Effector memory CD8-positive, alpha-beta T cell (primary cell): ENCODE measurements at places on chromosomes 5 and 9.

- no peaks in the 10 kb centered on the region for H3K27me3 ChIP-seq
- H3K4me1 ChIP-seq, result peaks cover 3% of the 10 kb centered on the region
- no peak overlapping the region for H3K4me3 ChIP-seq
- H3K27ac ChIP-seq, result no peak overlapping the region
- no peak for DNase-seq
- H3K36me3 ChIP-seq, result no peaks in the 10 kb centered on the region
Measured at GRCh38 chr5:82620957-82621600, 342.9 kb upstream of the RPS23 start.

DNA sequence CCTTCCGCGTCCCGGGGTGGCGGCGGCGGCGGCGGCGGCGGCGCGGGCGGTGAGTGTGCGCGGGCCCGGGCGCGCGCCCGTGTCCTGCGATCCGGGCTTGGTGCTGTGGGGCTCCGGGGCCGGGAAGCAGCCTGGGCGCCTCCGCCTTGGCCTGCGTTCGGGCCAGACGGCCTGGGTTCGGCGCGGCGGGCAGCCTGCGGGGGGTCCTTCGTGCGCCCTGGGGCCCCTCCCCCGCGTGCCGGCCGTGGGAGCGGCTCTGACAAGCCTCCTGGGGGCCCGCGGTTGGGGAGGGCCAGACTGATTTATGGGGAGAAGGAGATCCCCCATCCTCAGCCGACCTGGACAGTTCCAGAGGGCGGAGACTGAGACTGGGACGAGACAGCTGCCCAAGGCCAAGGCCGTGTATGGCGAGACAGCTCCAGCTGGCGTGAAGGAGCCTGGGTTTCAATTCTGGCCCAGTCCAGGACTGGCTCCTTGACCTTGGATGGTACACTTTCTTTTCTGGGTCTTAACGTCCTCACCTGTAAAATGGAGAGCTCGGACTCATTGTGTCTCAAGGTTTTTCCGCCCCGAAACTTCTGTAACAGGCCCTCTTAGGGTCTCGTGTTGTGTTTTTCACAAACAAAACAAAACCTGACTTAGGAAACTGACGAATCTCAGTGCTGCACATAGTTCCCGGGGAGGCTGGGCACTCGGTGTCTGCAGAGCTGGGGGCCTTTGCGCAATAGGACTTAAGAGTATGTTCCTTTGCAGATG is 603 bp downstream of the TMEM268 start:
- no peaks in the 10 kb centered on the region for H3K27me3 ChIP-seq
- H3K27ac ChIP-seq, result peak overlapping the region; percentile 83

DNA sequence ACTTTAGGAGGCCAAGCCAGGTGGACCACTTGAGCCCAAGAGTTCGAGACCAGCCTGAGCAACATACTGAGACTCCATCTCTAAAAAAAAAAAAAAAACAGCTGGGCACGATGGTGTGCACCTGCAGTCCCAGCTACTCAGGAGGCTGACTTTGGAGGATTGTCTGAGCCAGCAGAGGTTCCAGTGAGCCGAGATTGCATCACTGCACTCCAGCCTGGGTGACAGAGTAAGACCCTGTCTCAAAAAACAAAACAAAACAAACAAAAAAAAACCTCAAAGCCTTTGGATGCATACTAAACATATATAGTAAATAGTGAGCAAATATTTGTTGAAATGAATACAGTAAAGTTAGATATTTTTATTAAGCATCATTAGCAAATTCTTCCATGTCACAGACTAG is 5.3 kb downstream of the SLC35D2 start:
- H3K27me3 ChIP-seq, result no peaks in the 10 kb centered on the region
- H3K4me3 ChIP-seq, result no peak overlapping the region
- DNase-seq, result no peak
- H3K4me1 ChIP-seq, result peaks cover 31% of the 10 kb centered on the region
- H3K36me3 ChIP-seq, result peaks cover 9% of the 10 kb centered on the region
- H3K27ac ChIP-seq, result no peak overlapping the region

GRCh38 chr5:110751902-110752762 is 13.3 kb downstream of the SLC25A46 start:
- H3K27ac ChIP-seq, result peak overlapping the region; percentile 87
- H3K27me3 ChIP-seq, result no peaks in the 10 kb centered on the region
- H3K4me3 ChIP-seq, result no peak overlapping the region
- peaks cover 18% of the 10 kb centered on the region for H3K4me1 ChIP-seq

DNA sequence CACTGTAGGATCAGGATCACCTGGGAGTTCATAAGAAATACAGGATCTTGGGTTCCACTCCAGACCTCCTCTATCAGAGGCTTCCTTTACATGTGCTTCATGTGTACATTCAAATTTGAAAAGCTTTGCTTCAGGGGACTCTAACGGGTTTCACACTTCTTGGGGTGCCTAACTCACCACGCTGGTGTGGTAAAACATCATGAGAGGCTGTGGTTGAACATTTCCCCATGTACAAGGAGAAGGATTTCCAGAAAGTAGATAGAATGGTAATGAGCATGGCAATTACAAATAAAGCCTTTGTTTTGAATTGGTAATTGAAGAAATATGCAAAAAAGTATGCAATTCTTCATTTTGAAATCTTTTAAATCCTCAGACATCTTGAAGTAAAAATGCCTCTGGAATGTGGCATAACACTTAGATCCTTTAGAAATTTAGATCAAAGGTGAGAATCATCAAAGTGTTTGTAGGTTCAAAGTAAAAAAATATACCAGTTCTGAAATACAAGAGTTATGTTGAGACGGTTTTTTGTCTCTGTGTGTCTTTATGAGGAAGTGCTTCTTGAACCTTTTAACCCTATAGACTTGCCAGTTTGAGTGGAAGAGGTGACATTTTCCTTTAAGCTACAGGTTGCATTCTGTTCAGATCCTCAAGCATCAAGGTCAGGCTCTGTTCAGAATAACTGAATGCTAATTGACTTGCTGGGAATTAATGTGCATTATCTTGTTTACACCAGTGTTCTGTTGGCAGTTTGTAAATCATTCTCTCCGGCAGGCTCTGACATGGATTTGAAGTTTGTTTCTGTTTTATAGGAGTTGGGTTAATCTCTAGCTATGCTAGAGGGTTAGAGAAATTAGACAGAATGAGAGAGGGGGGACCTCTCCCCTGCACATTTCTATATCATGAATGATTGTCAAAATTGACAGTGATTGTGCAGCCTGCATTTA is 415.3 kb downstream of the MAN2A1 start:
- H3K27me3 ChIP-seq, result peaks cover 17% of the 10 kb centered on the region
- no peak for DNase-seq
- H3K36me3 ChIP-seq, result peaks cover 4% of the 10 kb centered on the region
- no peak overlapping the region for H3K4me3 ChIP-seq

DNA sequence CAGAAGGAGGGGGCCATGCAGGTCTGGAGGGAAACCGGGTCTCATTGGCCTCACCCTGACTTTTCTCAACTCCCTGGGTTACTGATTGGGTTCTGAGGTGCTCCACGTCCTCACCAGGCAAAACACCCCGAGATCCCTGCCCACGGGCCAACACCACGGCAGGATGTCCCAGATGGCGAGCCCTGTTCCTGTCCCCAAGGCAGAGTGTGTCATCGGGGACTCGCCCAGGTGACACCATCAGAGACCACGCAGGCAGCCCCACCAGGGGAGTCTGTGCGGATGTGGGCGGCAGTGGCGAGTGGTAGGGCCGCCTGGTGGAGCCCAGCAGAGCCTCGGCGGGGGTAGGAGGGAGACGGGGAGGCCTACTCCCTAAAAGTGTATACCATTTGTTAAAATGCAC is 59.0 kb upstream of the UBAC1 start:
- no peaks in the 10 kb centered on the region for H3K27me3 ChIP-seq
- peak; percentile 33 for DNase-seq
- peak overlapping the region; percentile 62 for H3K27ac ChIP-seq
- peaks cover 19% of the 10 kb centered on the region for H3K4me1 ChIP-seq

- H3K36me3 ChIP-seq, result no peaks in the 10 kb centered on the region
- H3K27ac ChIP-seq, result no peak overlapping the region
- H3K27me3 ChIP-seq, result peaks cover 12% of the 10 kb centered on the region
Measured at GRCh38 chr5:75640395-75640794, 29.1 kb downstream of the ANKDD1B start.
